ENCODE measurements at places on chromosomes 13 and 19.
A peak's percentile ranks its signal among the peaks of the same experiment; 100 is the strongest.

DNA sequence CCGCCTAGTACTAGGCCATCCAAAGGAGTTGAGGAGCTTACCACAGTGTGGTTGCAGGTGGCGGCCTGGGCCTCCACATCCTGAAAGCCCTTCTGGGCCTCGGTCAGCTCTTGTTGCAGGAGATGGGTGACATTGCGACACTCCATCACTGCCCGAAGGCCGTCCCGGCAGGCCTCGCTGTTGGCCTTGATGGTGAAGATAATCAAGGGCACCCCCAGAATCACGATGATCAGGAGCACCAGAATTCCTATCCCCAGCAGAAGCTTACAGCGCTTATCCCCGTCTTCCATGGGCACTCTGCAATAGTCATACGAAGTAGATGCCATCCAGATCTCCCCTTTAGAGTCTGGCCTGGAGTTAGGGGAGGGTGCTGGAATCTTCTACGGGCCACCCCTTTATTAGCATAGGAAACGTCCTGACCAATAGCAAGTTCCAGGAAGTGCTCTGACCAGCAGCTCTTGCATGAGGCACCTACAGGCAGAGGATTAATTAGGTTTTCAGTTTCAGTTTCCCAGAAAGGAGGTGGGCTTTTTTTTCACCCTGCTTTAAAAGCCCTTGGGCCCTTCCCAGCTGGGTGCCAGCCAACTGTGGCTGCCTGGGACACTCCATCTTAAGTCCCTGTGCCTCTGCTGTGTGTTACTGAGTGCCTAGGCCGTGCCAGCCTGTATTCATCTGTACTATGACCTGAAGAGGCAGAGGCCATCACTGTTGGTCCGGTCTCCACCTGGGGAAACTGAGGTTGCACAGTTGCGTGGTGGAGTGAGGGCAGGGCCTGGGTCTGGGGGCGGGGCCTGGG, at the start of gene BST2:
TSS of gene BST2 (minus strand) at position 381 of the 796 bp plus-strand sequence. CDS start at position 326, 55 bp downstream.
- DNase-seq: peak; percentile 85

GRCh38 chr19:30651691-30652090, 279.5 kb downstream of the ZNF536 start:
- no peak for DNase-seq

- DNase-seq: peak; percentile 43
Observed at GRCh38 chr19:47848823-47849473, 10.1 kb upstream of the TPRX2 start.

- no peak for DNase-seq
Observed at GRCh38 chr13:63546524-63546923, 2130.9 kb upstream of the PCDH20 start.

DNA sequence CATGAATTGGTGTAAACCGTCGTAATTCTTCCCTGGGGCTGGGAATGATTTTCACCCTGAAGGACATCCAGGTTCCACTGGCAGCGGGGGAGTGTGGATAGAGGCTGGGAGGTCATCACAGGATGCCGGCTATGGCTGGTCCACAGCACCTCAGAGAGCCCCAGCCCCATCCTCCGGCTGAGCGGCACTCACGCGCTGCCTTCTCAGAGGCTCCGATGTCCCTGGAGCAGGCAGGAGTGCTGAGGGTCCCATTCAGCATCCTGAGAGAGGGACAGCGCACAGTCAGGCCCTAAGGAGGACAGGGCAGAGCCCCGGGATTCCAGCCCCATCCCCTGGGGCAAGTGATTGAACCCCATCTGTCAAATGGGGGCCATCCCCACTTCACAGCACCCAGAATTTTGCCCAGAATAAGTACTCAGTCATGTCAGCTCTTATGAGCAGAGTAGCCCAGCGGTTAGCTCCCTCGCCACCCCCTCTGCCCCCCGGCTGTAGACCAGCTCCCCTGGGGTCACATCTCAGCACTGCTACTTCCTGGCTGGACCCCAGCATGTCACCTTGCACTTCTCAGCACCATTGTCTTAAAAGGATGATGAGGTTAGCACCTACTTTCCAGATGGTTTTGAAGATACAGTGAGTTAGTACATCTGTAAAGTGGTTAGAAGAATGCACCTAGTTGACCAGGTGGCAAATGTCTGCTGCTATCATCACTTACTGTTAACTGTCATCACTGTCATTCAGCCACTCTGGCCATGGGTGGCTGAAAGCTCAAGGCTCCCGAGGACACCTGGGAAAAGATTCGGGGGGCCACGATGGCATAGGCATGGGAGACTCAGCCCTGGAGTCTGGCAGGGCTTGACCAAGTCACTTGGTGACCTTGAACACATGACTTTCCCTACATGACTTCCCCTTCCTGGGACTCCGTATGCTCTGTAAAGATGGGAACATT, 11.9 kb downstream of the GRAMD1A start:
- DNase-seq: no peak

- DNase-seq: no peak
Observed at GRCh38 chr13:101449790-101450748, 2.4 kb upstream of the ITGBL1 start.
